CD4-positive, alpha-beta T cell treated with Interleukin-17A for 4 hours (primary cell): ENCODE measurements at places on chromosomes 7 and 10.

- DNase-seq, result no peak
Measured at GRCh38 chr7:108149119-108149518, 19.0 kb upstream of the LAMB4 start.

DNA sequence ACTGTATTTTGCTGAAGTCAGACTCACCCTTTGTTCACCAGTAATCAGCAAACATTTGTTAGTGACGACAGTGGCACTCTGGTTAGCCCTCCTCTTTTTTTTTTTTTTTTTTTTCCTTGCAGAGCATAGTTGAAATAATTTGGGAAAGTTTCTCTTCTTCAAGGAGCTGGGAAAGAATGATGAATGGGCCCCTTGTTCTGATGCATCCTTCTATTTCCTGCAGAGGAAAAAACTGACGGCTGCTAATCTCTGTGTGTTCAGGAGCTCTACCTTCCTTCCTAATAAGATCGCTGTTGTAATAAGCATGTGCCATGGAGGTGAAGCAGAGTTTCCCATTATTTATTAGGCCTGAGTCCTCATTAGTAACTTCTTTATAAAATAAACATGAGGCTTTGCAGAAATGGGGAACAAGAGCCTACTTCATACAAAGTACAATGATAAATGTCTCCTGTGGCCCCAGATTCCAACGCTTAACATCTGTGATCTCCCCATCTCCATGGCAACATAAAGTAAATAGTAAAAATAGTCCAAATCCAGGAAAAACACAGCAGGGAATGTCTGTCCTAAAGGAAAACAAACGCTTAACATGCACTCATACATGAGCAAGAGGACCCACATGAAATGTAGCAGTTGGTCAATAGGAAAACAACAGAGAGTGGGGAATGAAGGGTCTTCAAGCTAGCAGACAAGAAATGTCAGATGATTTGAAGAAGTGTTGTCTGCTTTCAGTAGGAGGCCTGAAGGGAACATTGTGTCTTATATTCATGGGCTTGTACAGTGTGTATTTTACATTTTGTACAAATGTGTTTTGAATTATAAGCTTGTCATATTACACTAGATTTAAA, 59.1 kb upstream of the CALD1 start:
- no peak for DNase-seq

DNA sequence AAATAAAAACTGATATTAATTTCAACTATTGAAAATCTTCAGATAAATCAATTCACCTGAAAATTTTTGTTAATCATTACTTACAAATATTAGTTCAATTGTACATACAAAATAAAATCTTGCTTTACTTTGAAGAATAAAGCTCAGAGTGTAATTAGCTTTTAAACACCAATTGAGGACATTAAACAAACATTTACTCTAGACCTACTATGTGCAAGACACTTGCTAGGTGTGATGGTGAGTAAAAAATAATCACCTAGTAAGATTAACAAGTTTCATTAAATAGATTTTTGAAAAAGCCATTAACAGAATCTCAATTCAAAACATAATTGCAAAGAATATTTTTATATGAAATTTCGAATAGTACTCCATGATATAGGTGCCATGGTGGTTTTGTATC, 3.9 kb upstream of the MLLT10 start:
- DNase-seq, result no peak

DNA sequence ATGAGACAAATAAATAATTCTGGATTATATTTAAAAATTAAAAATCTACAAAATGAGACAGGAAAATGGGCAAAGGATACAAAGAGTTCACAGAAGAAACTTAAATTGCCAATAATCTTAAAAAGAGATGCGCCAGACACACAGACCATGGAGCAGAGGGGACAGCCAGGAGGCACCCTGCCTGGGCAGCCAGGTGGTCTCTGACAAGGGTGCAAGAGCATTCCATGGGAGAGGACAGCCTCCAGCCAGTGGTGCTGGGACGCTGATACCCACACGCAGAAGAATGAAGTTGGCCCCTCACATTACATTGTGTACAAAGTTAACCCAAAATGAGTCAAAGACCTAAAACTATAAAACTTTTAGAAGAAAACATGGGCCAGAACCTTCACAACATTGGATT, 106.3 kb downstream of the NKX6-2 start:
- DNase-seq, result no peak

DNA sequence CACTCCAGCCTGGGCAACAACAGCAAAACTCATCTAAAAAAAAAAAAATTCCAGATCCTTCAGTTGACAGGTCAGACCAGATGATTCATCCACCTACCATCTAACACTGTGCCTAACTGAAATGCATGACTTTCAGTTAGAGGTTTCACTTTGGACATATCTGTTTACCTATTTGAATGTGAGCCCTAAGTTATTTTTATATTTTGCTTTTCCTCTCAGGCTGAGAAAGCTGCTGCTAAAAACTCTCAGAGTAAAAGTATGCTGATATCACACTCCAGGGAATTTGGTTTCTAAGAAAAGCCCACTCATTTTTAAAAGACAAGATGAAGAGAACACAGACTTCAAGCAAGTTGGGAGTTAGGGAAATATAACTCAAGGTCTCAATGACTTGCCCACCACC, 126.0 kb downstream of the SGMS1 start:
- no peak for DNase-seq

GRCh38 chr10:33681595-33681994, 347.1 kb upstream of the NRP1 start:
- no peak for DNase-seq

GRCh38 chr10:14389981-14390590, 59.4 kb upstream of the FRMD4A start:
- DNase-seq, result no peak

GRCh38 chr10:126895214-126895781, 9.9 kb upstream of the DOCK1 start:
- DNase-seq, result no peak

- no peak for DNase-seq
Measured at GRCh38 chr10:103276251-103276895, 565 bp upstream of the INA start.

DNA sequence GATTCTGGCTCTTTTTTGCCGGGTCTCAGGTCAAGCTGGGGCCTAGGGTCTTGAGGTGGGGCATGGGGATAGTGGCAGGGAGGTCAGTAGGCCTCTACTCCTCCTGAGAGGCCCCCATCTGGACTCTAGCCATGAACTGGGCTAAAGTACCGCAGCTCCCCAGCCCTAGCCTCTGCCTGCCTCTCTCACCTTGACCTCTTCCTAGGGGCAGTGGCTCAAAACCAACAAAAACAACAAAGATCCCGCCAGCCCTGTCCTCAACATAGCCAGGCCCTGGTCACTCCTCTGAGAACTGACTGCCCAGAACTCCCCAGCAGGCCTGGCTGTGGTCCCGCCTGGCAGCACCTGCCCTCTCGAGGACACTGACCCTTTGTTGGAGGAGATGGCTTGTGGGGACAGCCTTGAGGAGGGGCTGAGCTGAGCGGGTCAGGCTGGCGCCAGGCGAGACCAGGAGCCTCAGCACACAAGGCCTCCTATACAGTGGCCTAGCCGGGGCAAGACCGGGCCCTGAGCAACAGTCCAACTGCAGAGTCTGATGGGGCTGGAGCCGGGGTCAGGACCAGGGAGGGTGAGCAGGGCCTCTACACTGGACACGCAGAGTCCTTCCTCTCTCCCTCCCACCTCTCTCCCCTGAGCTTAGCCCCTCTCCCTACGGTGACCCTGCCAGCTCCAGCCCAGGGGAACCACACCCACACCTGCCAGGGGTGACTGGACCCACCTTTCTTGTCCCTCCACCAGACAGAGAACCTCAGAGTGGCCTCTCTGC, 11.6 kb upstream of the PPIF start:
- no peak for DNase-seq

DNA sequence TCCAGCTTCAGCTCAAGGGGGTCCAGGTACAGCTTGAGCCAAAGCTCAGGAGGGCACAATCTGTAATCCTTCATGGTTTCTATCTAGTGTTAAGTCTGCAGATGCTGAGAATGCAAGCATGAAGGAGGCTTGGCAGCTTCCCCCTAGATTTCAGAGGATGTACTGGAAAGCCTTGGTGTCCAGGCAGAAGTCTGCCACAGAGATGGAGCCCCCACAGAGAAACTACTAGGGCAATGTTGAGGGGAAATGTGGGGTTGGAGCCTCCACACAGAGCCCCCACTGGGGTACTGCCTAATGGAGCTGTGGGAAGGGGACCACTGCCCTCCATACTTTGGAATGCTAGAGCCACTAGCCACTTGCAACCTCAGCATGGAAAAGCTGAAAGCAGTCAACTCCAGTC, 11.4 kb downstream of the ZNF25 start:
- no peak for DNase-seq

GRCh38 chr10:51272555-51272954, 198.3 kb downstream of the PRKG1 start:
- DNase-seq, result no peak

DNA sequence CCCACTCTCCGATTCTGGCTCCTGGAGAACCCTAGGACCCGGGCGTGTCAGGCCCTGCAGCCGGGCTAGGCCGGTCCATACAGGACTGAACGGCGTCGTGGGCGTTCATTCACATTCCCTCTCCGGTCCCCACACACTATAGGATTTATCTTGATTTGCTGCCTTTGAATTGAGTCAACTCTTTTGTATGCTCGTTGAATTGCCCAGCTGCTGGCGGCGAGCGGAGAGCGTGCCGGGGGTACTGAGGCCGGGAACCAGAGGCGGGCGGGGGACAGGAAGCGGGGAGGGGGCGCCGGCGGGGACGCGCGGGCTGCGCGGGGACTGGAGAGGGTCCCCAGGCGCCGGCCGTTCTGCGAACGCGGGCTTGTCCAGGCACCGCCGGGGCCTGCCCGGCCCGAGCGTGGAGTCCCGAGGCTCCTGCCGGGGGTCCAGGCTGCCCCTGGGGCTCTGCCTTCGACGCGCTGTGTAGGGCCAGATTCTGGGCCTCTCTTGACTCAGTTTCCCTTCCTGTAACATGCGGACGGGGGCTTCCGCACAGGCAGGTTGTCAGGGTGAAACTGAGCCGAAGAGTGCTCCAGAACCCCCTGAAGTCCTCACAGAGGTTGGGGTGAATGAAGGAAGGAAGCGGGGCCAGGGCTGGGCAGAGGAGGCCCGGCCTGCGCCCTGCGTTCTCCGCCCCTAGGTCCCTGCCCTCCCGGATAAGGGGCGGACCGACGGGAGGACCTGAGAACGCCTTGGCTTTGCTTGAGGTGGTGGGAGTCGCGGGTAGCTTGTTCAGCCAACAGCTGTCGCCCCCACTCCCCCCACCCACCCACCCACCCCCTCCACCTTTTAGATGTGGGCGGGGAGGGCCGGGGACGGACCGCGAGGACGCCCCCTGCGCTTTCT, 769 bp upstream of the ELFN1 start:
- DNase-seq, result no peak

DNA sequence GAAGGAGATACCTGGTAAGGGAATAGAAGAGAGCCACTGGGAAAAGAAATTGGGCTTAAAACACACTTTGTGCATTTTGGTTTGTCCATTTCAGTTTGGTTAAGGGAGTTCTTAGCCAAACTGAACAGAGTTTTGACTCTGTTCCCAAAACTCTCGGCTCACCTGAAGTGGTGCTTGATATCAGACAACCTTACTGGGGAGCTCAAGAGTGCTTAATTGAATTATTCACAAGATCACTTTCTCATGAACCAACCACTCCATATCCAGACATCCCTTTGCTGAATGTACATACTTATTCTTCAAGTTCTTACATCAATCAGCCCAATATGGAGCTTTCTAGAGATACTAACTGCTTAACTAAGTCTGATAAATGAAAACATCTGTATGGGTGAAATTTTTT, 413.1 kb downstream of the GRM8 start:
- DNase-seq, result no peak

- no peak for DNase-seq
Measured at GRCh38 chr10:5900247-5900646, 10.2 kb downstream of the FBH1 start.

DNA sequence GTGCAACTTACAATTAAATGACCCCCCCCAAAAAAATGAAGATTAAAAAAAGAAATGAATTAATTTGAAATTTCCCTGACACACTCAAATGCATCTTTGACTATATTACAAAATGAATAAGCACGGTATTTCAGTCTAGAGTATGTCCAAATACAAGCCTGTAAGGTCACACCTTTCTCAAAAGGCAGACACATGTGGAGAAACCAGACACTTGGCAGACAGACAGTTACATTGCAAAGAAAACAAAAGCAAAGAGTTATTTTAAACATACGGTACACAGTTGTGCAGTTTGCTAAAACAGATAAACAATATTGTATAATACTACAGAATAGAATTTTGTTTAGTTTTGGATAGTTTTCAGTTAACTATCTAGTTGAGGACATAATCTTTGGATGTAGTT, 153.0 kb downstream of the ATE1 start:
- DNase-seq, result no peak

DNA sequence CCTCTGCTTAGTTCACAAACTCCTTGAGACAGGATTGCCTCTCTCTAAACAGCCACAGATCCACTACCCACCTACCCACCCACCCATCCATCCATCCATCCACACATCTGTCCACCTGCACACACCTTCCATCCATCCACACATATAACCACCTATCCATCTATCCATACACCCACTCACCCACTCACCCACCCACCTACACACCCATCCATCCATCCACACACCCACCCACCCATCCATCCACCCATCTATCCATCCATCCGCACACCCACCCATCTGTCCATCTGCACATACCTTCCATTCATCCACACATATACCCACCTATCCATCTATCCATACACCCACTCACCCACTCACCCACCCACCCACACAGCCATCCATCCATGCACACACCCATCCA, 9.7 kb downstream of the TECPR1 start:
- no peak for DNase-seq

DNA sequence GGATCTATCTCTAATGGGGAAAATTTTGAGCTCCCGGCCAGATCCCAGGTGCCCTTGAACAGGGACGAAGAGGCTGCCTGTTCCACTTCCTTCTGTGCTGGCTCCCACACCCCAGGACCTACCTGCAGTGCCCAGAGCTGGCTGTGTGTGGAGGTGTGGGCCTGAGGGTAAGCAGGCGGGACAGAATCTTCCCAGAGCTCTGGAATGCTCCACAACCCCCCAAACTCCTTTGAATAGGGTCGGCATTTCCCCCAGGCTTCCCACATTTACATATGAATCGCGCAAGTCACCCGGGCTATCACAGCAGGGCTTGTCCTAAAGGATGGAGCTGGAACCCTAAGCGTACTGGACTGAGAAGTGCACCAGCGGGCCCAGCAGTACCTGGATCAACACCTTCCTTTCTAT, 95.9 kb downstream of the DNMBP start:
- DNase-seq, result no peak

DNA sequence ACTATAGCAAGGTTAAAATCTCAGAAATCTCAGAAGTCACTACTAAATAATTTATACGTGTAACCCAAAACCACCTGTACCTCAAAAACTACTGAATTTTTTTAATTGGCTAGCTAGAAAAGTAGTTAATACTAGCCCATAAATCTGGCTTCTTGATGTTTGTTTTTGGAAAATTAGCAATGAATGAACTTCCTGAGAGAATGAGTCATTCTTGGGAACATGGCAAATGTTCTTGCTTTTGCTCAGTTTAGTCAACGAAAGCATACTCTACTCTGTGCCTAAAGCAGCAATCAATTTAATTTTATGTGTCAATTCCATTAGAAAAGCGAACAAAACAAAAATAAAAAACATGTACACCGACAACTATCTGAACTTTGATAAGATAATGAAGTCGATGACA, 69.2 kb downstream of the SEMA3E start:
- DNase-seq, result no peak

- DNase-seq, result no peak
Measured at GRCh38 chr10:87740254-87740655, 77.8 kb downstream of the ATAD1 start.

GRCh38 chr10:52215745-52216361, 98.2 kb upstream of the DKK1 start:
- peak; percentile 50 for DNase-seq

- DNase-seq, result no peak
Measured at GRCh38 chr10:133453516-133454203, at the start of gene SCART1. SCART1 (plus strand) TSS chr10:133453945; CDS start chr10:133453998, 53 bp downstream.
